Left lobe of liver (tissue), 2 donors: ENCODE measurements at places on chromosomes 11 and 22.

DNA sequence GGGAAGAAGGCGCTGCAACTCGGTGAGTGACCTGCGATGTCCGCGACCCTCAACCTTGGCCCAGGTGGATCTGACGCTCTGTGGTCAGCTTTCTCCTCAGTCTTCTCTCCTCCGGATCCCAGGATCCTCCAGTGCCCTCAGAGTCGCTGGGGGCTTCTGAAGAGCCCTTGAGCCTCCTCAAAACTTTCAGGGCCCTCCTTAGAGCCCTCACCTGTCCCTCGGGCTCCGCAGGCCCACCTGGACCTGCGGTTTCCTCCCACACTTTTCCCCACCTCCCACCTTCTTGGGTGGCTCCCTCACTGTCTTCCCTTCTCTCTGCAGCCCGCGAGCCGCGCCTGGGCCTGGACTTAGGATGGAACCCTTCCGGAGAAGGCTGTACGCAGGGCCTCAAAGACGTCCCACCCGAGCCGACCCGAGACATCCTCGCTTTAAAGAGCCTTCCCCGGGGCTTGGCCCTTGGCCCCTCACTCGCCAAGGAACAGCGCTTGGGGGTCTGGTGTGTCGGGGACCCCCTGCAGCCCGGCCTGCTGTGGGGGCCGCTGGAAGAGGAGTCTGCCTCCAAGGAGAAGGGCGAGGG, 335 bp downstream of the ZNF408 start:
- no peak for DNase-seq

DNA sequence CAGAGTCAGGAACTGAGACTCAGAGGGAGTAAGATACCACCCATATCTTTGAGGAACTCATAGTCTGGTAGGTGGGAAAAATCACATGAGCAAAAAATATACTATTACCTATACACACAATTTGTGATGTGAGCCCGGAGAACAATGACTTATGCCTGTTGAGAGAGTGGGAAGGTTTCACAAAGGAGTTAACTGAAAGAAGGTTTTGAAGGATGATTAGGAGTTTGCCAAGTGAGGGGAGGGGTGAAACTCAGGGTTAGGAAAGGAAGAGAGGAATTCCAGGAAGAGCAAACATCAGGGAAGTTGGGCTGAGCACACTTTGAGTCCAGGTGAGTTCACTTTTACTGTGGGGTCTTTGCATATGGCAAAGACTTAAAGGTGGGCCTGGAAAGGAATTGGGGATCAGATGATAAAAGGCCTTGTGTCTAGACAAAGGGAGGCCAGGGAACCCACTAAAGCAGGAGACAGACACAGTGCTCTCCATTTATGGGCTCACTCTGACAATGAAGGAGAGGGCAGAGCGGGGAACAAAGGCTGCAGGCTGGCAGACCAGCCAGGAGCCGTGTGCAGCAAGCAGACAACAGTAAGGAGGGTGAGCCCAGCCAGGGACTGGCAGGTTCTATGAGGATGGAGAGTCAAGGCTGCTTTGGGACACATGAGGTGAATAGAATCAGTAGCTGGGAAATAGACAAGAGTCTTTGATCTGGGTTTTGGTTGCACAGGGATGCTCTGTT, 33.1 kb downstream of the TSPAN18 start:
- DNase-seq, result no peak

GRCh38 chr11:122050021-122050690, 65.9 kb downstream of the BLID start:
- no peak for DNase-seq

DNA sequence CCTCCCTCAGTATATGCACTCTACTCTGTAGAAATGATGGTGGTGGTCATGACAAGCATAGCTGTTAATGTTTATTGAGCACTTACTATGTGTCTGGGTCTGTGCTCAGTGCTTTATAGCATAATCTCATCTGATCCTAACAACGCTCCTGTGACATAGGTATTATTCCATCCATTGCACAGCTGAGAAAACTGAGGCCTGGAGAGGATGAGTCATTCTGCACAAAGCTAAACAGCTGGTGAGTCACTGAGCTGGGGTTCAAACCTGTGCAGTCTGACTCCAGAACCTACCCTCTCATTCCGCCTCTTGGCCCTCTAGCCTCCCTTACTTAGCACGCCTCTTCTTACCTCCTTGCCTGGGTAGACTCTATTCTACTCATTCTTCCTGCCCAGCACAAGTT, 41.7 kb downstream of the PRDM11 start:
- no peak for DNase-seq

- no peak for DNase-seq
Measured at GRCh38 chr11:81174646-81175330, 1558.9 kb downstream of the FAM181B start.

DNA sequence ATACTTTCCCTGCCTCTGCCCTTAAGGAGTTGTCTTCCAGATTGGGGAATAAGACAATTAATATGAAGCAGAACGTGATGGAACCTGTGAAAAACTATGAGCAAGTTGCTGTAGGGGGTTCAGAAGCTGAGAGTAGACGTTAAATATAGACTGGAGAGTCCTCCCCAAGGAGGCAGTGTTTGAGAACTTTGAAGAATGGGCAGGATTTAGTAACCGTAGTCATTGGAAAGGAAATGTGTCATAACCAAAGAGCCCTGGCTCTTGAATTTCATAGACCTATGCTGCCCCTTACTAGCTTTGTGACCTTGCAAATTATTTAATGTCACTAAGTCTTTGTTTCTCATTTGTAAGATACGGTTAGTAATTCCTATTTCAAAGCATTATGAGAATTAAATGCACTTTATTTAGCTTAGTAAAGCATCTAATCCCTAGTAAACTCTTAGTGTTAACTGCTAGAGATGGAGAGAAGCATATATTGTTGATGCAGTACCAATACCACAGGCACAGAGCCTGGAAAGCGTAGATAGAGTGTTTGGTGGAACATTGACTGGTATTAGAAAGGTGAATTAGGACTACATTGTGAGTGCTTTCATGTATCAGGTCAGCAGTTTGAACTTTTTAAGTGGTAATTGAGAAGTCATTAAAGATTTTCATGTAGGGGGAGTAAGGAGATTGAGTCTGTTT, 54.1 kb downstream of the MCAM start:
- DNase-seq, result no peak

- DNase-seq, result peak; percentile 97
Measured at GRCh38 chr11:62709247-62710000, 1.9 kb downstream of the GNG3 start.

- no peak for DNase-seq
Measured at GRCh38 chr11:60866911-60867870, at the start of gene ZP1. ZP1 (plus strand) TSS chr11:60867542; CDS start chr11:60867562, 20 bp downstream.

DNA sequence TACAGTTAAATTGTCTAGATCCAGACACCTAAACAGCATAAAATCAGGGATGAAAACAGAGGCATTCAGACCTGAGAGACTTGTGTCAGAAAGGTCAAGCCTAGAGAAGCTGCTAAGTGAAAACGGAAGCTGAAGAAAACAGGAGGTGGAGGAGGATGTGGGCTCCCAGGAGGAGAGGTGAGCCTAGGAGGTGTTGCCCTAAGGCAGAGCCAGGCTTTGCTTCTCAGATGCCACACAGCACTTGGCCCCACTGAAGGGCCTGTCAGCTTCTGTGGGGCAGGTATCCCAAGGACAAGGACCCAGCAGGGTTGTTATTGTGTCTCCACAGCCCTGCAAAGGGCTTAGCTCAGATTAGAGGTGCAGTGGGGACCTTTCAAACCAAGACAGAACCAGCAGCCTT, 14.4 kb downstream of the UFD1 start:
- DNase-seq, result no peak

DNA sequence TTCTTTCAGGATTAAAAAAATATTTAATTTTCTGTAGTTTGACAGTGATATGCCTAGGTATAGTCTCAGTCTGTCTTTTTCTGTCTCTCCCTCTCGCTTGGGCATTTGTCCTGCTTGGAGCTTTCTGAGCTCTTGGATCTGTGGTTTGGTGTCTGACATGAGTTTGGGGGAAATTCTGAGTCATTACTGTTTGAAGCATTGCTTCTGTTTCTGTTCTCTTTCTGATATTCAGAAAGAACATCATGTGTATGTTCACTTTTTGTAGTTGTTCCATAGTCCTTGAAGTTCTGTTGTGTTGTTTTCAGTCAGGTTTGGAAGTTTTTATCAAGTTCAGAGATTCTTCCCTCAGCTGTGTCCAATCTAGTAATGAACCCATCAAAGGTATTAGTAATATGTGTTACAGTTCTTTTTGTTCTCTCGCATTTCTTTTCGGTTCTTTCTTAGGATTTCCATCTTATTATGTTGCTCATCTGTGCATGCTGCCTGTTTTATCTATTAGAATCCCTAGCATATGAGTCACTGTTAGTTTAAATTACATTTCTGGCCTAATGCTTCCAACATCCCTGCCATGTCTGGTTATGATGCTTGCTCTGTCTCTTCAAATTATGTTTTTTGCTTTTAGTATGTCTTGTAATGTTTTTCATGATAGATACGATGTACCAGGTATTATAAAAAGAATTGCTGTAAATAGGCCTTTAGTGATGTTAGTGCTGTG, 48.4 kb downstream of the DDX10 start:
- DNase-seq, result no peak

- DNase-seq, result peak; percentile 45
Measured at GRCh38 chr11:107017433-107018218, 650 bp downstream of the GUCY1A2 start.

- DNase-seq, result no peak
Measured at GRCh38 chr11:69310351-69310750, 16.4 kb downstream of the MYEOV start.

DNA sequence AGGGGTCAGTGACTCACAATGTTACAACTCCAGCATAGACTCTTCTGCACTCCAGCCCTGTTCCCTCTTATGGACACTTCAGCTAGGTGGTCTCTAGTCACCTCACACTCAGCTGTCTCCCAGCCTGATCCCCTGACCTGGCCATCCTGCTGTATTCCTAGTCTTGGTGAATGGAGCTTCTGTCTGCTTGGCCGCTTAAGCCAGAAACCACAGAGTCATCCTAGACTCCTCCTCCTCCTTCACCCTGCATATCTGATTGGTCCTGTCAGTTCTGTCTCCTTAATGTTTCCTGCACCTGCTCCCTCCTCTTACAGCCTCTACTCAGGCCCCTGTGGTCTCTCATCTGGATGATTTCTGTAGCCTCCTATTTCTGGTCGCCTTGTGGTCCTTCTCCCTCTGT, 144.9 kb downstream of the HIPK3 start:
- DNase-seq, result no peak

GRCh38 chr11:73359930-73360742, 16.1 kb upstream of the RELT start:
- no peak for DNase-seq

DNA sequence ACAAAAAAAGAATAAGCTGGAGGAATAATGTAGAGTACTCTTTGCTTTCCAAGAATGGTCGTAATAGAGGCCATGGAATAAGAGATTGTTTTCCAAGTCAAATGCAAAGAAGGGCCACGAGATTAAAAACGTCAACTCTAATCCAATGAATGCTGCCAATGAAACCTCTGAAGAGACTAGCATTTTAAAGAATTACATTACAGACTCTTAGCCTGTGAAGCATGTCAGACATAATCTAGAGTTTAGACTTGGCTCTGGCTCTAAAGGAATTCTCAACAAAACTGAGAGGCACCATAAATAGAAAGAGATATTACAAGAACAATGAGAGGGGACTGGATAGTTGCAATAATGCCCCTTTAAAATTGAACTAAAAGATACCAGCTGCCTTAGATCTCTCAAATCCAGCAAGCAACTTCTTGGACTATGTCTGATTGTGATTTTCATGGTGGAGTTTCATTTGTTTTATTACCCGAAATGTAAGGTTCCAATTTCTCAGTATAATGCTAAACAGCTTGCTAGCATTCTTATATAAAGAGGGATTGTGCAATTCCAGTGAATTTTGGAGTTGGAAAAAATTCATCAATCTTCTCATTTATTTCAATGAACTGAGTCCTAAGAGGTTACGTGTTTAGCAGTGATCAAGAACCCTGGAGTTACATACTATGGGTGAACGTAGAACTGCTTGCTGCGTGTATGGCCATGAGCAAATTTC, 5.6 kb downstream of the ETS1 start:
- DNase-seq, result no peak

DNA sequence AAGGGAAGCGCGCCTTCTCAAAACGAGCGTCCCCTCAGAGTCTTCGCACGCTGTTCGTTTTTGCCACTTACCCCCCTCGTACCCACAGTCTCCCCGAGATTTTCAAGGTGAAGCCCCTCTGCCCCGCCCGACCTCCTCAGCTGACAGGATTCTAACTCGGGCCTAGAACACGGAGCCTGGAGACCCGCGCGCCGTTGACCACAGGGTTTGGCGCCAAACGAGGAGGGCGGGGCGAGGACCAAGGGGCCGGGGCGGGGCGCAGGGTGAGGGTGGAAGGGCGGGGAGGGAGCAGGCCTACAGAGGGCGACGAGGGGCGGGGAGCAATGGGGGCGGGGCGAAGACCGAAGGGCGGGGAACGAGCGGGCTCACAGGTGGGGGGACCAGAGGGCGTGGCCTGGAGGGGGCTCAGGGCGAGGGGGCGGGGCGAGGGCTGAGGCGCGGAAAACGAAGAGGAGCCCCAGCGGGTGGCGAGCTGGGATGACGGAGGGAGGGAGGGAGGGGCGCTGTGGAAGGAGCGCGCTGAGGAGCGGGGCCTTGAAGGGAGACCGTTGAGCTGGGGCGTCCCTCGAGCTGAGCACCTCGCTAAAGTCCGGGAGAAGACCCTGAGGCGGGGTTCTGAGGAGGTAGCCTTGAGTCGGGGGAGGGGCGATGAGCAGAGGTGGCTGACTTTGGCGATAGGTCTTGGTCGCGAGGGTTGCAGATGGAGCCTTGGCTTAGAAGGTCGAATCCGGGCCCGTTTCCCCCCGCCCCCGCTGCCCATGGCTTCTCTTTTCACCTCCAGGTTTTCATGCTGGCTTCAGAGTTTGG, at the start of gene DMC1:
Gene DMC1 (minus strand): TSS at position 212 of the 807 bp plus-strand sequence. CDS start 1,927 bp downstream, outside the sequence.
- DNase-seq, result peak; percentile 85

DNA sequence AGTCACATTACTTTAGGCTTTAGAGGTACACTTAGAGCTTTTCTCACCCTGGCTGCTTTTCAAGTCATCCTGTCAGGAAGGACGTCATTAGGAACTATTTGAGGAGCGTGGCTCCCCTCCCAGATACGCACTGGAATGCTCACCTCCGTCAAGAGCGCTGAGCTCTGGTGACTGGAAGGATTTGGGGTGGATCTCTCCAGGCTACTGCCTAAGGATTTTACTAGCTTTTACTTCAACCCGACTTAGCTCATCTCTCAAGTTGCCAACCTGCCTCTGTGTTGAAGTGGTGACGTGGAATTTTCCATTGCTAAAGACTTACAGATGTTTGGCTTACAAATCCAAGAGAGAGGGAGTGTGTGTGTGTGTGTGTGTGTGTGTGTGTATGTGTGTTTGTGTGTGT, 355.3 kb upstream of the CCDC90B start:
- DNase-seq, result no peak

- no peak for DNase-seq
Measured at GRCh38 chr22:50612528-50613221, 12.1 kb downstream of the MAPK8IP2 start.

DNA sequence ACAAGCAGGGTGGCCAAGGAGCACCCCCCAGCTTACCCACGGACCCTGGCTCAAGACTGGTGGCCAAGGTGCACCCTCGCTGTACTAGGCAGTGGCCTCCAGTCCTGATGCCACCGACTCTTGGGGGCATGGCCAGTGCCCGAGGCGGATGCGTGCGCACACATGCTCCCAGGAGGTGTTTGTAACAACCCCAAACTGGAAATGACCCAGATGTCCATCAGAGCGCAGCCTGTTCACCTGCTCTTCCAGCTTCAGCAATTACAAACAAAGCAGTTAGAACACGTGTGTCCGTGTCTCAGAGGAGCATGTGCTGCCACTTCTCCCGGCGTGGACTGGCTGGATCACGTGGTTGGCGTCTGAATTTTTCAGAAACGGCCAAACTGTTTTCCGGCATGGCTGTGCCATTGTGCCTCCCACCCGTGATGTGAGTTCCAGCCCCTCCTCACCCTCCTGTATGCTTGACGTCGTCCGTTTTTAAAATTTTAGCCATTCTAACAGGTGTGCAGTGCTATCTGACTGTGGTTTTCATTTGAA, 7.1 kb upstream of the MUC6 start:
- DNase-seq, result no peak
